NCI-H187 treated with DMSO at 0.1 percent for 48 hours (cell line): ENCODE measurements at places on chromosomes 13 and 19.

DNA sequence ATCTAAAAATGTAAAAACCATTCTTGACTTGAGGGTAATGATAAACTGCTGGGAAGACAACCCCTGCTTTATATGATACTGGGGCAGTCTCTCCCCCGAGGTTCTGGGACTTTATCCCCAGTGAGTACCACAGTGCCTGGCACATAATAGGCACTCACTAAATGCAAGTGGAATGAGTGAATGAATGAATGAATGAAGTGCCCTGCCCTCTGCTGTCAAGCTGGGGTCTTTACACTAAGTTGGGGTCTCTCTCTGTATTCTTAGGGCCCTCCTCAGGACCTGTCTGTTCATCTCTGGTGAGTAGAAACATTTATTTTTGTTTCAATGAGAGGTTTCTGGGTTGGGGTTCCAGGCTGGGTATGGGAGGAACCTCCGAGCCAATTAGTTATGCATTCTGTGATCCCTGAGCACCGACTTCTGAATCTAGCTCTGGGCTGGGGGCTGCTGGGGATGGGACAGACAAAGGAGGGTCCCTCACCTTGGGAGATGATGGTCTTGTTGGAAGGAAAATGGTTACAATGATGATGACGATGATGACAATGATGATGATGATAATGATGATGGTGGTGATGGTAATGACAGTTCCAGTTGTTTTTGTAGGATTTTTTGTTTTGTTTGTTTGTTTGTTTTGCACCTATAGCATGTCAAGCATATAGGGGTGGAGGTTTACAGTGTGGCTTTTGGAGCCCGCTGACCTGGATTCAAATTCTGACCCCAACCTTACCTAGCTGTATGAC, 44.3 kb upstream of the ADGRE1 start:
- DNase-seq: no peak

DNA sequence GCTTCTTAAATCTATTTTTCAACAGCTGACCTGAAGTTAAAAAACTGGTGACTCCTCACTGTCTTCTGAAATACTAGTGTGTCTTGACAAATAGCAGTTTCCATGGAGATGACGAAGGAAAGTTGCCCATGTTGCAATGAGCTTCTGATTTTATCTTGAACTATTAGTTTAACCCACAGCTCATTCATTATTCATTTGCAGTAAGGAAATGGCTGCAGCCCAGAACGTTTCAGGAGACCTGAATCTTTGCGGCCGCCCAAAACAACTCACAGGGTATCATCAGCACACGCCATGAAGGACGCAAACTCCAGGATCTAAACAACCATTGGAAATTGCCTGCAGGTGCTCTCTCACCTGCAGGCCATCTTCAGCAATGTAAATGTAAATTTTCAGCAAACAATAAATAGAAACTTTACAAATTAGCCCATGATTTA, 142.5 kb downstream of the DCLK1 start:
- DNase-seq: no peak

GRCh38 chr13:111460548-111461444, 140.4 kb downstream of the TEX29 start:
- no peak for DNase-seq

DNA sequence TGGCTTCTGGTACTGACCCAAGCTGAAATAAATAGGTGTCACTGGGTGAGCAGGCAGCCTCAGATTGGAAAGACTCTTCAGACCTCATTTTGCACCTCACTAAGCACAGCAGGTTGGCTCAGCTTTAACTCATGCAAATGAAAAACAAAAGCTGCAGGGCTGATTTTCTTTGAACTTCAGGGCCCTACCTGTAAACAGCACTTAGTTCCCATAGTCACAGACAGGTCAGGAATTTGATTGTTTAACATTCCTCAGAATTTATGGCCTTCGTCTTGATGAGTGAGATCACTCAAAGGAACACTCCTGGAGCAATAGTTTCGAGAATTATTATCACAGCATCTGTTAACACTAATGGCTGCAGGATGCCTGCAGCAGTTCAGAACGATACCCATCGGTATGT, 718.5 kb downstream of the EFNB2 start:
- no peak for DNase-seq

DNA sequence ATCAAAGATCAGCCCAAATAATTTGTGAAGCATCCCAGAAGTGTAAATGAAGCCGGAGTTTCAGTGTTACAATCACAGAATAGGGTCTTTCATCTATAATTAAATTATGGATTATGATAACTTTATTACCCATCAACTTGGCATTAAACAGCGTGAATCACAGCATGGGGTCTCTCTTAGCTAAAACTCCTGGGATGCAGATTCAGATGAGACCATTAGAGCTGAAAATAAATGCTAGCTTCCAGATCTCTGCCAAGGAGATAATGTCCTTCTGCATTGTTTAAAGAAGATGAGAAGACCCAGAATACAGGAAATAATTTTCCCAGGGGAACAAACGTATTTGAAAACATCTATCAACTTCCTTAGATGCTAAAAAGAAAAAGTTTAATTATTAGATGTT, 546.0 kb upstream of the PCDH9 start:
- DNase-seq: no peak

- no peak for DNase-seq
These were observed 68.9 kb downstream of the ZNF557 start for GRCh38 chr19:7138402-7138801.

DNA sequence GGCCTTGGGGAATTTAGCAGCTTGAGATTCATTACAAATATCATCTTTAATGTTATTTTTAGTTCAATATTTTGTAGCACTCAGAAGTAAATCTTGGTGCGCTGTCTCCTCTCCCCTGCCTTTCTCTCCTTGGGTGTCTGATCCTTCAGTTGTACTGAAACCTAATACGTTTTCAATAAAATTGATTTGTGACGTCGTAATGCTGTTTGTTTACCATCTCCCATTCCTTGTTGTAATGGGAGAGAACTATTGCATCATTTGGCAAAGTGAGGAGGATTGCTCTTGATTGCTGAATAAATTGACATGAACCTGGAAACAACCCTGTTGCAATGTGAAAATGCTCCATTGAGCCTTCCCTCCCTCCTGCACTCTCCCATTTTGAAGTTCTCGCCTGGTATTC, 43.2 kb upstream of the TSHZ3 start:
- DNase-seq: no peak

DNA sequence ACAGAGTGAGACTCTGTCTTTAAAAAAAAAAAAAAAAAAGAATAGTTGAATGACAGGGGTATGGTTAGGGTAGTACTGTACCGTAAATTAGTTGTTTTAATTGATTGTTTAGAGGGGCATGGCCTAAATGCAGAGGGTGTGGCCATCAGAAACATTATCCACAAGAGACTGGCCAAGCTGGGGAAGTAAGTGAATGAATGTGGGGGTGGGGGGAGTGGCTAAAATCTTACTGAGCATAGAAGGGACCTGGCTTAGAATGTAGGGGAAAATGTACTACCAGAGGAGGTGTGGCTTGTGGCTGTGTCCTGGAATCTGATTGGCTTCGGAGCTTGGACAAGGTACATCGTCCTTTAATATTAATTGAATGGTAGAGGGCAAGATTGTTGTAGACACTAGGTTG, 3.8 kb downstream of the BCL2L12 start:
- DNase-seq: no peak

DNA sequence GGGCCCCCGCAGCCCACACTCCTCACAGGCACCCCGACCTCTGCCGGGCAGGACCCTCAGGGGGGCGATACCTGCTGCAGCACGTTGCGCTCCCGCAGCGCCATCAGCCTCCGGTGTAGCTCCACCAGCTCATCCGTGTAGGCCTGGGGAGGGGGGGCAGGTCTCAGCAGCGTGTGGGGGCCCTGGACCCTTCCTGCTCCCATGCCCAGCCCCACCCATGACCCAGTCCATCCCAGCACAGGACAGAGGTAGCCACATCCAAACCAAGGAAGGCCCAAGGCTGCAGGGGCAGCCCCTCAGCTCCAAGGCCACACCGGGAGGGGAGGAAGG, 66.5 kb downstream of the MLLT1 start:
- no peak for DNase-seq

DNA sequence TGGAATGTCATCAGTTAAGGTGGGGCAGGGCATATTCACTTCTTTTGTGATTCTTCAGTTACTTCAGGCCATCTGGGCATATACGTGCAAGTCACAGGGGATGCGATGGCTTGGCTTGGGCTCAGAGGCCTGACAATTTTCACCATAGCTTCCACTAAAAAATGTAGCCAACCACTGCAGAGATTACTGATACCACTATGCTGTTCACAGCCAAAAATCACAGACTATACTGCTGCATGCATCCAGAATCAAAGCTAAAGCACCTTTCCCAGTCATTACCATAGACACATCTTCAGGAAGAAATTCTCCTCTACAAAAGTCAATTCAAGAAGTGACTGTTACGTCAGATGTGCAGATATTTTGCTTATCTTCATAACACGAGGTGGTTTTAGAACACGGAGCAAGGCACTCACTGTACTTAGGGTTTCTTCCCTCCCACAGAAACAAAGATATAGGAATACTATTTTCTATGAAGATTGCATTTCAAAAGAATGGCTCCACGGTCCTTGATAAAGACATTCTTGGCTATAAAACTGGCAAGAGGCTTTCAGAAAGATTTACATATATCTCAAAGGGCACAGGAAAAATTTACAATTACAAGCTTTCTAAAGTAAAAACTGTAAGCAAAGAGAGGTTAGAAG, 1556.6 kb upstream of the PRR20A start:
- DNase-seq: no peak

- DNase-seq: no peak
These were observed 40.7 kb upstream of the TNFSF11 start for GRCh38 chr13:42533336-42533591.

GRCh38 chr13:51520524-51520923, 63.7 kb upstream of the WDFY2 start:
- no peak for DNase-seq

DNA sequence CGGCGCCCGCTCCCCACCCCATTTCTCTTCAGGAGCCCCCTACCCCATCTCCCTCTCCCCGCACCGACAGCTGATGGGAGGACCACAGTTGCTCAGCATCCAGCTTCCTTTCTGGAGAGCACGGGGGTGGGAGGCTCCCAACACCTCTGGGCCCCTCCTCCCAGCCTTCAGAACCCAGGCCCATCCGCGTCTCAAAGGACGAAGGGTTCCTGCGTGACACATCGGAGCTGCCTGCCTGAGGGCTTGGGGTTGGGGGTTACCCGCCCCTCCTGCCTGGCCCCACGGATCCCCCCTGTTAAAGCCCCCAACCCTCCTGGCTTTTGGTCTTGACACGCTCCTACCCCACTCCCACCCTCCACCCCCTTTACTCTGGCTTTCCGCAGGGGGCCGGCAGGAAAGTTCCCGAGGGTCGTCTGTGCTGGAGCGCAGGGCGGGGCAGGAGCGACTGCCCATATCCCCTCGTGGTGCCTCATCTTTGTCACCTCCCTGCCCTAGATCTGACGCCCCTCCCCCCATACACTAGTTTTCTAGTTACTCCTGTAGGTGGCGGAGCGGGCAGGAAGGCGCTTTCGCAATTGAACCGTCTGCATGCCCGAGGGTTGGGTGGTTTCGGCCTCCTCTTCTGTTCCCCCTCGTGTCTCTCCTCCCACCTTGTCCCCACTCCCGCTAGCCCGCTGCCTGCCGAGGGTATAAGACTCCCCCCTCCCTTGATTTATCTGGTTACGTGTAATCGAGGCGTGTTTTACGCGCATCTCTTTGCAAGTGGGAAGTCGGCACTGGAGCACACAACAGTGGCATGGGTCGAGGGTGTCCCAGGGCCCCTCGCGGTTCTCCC, 924 bp downstream of the TRAPPC5 start:
- DNase-seq: no peak

GRCh38 chr19:50341091-50341564, 12.0 kb upstream of the KCNC3 start:
- DNase-seq: no peak

- DNase-seq: no peak
These were observed 68.4 kb downstream of the SPATA13 start for GRCh38 chr13:24228852-24229458.

GRCh38 chr19:54415208-54415900, at the start of gene TTYH1:
TSS of gene TTYH1 (plus strand) at chr19:54415464. CDS start at chr19:54415553, 89 bp downstream.
- no peak for DNase-seq

- no peak for DNase-seq
These were observed 142.2 kb upstream of the ZNF507 start for GRCh38 chr19:32203161-32203560.

GRCh38 chr13:112131081-112131712, 64.2 kb downstream of the SOX1 start:
- no peak for DNase-seq

DNA sequence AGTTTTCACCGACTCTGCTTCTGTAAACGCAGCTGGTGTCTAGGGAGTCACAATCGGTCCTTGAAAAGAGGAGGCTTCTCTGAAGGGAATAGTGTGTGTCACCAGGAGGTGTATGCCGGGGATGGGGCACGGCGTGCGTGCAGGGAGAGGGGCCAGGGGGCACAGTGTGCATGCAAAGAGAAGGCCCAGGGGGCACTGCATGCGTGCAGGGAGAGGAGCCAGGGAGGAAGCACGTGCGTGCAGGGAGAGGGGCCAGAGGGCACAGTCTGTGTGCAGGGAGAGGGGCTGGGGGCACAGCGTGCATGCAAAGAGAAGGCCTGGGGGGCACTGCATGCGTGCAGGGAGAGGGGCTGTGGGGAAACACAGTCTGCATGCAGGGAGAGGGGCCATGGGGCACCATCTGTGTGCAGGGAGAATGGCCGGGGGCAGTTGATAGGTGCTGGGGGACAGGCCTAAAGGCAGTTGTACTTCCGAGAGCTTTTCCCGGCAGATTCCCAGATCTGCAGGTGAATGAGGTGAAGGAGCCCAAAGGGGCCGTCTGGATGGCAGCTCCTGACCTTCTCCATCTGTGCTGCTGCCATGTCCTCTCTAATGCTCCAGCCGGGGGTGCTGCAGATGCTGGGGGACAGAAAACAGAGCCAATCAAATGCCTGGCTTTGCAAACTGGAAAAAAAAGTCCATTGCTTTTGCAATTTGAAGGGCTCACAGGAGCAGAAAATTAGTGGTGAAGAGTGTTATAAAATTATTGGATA, 36.4 kb downstream of the ATP11A start:
- no peak for DNase-seq

GRCh38 chr13:28582892-28583240, 76.1 kb upstream of the POMP start:
- no peak for DNase-seq

GRCh38 chr19:47509973-47510372, 4.9 kb downstream of the NAPA start:
- no peak for DNase-seq

DNA sequence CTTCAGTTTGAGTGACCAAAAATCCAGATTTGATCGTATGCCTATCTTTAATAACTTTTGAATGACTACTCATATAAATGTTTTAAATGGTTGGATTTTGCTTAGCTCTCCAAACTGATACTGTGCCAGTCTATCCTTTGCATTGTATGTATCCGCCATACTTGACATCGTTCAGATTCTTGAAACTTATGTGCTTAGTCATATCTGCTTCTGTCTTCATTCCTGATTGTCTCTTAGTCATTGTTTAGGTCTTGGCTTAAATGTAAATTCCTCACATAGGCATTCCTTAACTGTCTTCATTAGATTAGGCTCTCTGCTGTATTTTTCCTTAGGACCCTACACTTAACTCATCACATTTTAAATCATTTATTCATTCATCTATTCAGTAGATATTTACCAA, 126.0 kb downstream of the PCCA start:
- no peak for DNase-seq
